Renal cortex interstitium (tissue), 15 donors: ENCODE measurements at places on chromosomes 1 and 21. TPM values are rescaled to one million over a fixed set of nuclear protein-coding genes. Genes with fewer than 3 reads are reported as not detected.

DNA sequence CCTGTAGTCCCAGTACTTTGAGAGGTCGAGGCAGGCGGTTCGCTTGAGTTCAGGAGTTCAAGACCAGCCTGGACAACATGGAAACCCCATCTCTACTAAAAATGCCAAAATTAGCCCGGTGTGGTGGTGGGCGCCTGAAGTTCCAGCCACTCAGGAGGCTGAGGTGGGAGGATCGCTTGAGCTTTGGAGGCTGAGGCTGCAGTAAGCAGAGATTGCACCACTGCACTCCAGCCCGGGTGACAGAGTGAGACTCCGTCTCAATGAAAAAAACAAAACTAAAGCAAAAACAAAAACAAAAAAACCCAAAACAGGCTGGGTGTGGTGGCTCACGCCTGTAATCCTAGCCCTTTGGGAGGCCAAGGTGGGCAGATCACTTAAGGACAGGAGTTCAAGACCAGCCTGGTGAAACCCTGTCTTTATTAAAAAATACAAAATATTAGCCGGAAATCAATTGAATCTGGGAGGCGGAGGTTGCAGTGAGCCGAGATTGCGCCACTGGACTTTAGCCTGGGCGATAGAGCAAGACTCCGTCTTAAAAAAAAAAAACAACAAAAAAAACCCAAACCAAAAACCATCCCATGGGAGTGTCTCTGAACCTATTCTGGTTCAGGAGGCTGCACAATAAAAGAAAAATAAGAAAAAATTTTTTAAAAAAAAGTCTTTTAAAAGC lies 1.7 kb upstream of the CGN start:
- no peak for DNase-seq

DNA sequence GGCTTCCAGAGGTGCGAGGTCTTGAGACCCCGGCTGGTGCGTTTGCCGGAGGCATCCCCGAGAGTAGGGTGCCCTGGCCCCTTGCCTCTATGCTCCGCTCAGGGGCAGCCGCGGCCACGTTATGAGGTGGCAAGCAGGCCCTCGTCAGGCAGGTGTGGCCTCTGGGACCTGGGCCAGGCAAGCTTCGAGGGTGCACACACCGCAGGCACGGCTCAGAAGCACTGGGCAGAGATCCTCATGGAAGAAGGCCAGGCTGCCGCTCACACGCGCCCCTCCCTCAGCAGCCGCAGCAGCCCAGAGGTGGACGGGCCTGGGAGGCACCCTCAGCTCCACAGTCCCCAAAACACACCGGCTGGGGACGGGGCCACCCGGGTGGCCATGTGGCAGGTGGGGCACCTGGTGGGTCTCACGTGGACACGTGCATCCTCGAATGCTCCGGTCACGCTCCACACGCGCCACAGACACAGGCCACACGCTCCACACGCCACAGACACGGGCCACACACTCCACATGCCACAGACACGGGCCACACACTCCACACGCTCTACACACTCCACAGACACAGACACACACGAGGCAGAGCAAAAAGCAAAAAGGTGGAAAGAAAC lies 6.5 kb downstream of the SDF4 start:
- no peak for DNase-seq

DNA sequence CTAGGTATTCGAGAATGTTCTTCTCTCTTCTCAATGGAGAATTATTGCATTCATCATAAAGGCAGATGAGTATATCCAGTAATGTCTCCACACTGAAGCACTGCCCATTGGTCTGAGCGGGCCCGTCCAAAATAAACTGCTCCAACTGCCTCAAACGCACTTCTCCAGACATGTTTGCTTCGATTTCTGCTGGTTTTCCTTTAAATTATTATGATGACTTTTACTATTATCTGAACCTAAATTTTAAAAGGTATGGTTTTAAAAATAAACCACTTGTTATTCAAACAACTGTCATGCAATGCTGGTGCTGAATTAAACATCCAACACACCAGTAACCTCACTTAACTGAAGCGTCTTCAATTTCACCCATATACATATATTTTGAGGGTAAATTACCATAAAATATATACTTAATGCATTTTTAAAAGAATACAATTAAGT lies 1.3 kb downstream of the CDC42BPA start:
- no peak for DNase-seq

- no peak for DNase-seq
These were observed 23.6 kb upstream of the ABCB10 start for GRCh38 chr1:229582011-229582694.

GRCh38 chr21:29177800-29178199 lies 47.4 kb downstream of the MAP3K7CL start:
- no peak for DNase-seq

Gene DYNLT5
- polyA plus RNA-seq: 1.3 TPM

Gene CD5L
- not detected for polyA plus RNA-seq

Gene RBM11
- polyA plus RNA-seq: 3.7 TPM

Gene LAMC1
- polyA plus RNA-seq: 314 TPM
